ENCODE measurements at places on chromosomes 1 and 21. TPM values are rescaled to one million over a fixed set of nuclear protein-coding genes. Genes with fewer than 3 reads are reported as not detected.
A peak's percentile ranks its signal among the peaks of the same experiment; 100 is the strongest.

- DNase-seq = no peak
These were observed 26.6 kb downstream of the CAPZA1 start for GRCh38 chr1:112646225-112646624.

GRCh38 chr21:19724081-19724480, 1274.1 kb upstream of the NCAM2 start:
- no peak for DNase-seq

DNA sequence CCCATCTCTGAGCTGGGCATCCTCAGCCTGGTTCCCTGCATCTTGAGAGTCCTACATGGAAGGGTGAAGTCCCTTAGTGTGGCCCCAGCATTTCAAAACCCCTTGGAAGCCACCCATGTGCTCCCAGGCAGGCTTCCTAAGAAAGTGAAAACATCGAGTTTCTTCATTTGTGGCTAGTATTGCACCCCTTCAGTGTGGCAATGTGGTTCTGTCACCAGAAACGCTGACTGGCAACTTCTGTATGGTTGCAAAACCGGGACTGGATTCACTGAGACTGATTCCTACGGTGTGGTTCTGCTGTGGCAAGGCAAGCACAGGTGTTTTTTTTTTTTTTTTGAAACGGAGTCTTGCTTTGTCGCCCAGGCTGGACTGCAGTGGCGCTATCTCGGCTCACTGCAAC, 9.0 kb upstream of the IFNGR2 start:
- no peak for DNase-seq

GRCh38 chr1:232987046-232987773, 36.8 kb downstream of the NTPCR start:
- DNase-seq = no peak

DNA sequence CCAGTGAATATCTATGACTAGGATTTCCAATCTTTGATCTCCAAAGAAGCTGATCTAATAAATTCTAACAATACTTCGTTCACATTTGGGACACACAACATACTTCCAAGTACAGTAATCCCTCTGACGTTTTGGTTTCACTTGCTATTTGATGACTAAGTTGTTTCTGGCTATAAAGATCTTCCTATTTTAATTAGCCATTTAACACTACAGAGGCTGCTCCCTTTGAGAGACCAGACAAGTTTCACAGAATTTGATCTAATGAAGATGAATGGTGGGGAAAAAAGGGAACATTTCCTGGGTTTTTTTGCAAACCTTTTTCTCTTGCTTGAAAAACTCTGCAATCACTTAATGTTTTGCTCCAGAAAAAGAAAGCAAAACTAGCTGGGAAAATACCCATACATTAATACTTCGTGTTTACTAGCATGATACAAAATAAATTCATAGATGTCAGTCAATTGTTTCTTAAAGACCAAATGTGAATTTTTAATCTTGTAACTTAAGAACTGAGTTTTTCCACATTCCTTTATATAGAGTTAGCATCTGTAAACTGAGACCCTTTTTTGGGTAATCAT, 28.0 kb upstream of the GLIS1 start:
- no peak for DNase-seq

DNA sequence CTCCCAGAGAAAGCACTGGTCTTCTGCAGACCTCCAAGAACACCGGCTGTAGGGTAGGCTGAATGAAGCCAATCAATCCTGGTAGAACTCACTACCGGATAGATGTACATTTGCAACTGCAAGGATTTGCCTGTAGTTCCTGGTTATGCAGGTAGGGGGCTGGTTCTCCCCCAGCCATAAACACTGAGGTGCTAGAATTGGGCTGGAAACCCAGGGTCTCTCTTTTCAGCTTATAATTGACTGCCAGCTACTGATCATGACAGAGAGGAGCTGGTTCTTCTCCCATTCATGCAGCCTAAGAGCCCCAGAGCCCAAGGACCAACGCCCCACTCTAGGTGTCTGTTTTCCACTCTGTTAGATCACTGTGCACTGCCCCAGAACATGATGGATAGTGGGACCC, 21.5 kb upstream of the MTARC2 start:
- DNase-seq = no peak

GRCh38 chr1:236862615-236863211, 67.6 kb downstream of the MTR start:
- DNase-seq = no peak

- no peak for DNase-seq
These were observed 6.2 kb downstream of the ADSS2 start for GRCh38 chr1:244445320-244446181.

DNA sequence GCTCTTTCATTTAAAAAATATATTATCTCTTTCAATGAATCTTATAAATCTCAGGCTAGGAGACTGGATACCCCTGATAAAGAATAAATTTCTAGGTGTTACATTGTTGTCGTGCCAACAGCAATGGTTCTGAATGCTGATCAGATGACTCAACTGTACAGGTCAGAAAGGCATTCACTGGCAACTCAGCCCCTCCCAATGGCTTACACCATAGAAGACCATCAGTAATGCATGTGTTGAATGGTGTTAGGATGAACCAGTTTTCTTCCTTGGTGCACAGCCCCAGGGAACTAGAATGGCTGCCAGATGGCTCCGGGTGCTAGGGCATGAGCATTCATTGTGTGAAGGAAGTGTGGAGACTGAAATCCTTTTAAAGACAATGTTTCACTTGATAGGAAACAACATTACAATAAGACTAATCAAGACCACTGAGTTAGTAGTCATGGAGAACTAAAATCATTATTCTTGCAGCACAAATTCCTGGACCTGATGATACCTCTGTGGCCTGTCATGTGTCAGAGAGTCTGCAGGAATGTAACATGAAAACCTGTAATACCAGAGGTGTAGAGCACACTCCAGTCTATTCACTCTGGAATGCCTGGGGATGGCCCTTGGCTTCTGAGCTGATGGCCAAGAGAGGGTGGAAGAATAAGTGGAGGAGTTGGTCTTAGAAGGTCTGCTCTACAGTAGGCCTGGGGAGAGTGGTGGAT, 187.7 kb upstream of the LMO4 start:
- peak; percentile 12 for DNase-seq

DNA sequence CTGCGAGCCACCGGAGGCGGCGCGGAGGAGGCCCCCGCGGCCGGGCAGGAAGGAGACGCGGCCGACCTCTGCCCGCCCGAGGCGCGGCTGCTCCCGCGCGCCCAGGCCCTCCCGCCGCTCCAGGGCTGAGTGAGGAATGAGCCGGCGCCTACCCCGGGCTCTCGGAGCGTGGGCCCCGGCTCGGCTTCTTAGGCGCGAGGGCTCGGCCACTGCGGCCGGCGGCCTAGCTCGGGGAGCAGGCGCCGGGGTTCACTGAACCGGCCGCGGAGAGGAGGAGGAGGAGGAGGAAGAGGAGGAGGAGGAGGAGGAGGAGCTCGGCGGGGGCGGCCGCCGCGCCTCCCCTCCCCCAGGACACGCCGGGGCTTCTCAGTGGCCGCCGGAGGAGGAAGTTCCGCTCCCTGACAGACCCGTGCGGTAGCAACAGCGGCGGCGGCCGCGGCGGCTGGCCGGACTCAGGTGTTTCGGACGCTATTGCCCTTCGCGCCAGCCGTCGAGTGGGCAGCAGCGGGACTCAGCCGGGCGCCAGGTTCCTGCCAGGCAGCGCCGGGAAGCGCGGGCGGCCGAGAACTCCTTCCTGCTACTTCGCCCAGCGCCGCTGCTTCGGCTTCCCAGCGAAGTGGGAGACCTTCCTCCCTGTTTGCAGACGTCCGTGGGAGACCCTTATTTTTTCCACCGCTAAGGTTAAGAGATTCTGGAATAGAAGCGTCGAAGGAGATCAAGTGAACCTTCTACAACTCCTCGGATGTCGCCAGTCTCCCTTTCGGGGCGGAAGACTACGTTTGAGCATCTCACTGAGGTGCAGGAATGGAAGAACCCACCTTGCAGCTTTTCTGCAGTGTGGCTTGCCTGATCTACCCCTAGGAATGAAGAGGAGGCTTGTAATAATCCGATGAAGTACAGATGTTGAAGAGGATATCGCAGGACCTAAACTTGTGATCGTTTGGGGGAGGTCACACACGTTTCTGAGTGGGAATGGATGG, at the start of gene MAN1A2:
MAN1A2 (plus strand) TSS at position 404 of the 980 bp plus-strand sequence. CDS start 735 bp downstream, outside the sequence.
- peak; percentile 24 for DNase-seq

MIXL1 gene
- not detected for polyA plus RNA-seq

PROK1 gene
- polyA plus RNA-seq = not detected

C4BPA gene
- 0.92 TPM for polyA plus RNA-seq

C1orf53 gene
- polyA plus RNA-seq = 6.0 TPM

HCRTR1 gene
- not detected for polyA plus RNA-seq

PPM1J gene
- 0.51 TPM for polyA plus RNA-seq

ZBTB21 gene
- 5.7 TPM for polyA plus RNA-seq

Measured in A549 (cell line).